ENCODE measurements at places on chromosomes 1 and 21.

DNA sequence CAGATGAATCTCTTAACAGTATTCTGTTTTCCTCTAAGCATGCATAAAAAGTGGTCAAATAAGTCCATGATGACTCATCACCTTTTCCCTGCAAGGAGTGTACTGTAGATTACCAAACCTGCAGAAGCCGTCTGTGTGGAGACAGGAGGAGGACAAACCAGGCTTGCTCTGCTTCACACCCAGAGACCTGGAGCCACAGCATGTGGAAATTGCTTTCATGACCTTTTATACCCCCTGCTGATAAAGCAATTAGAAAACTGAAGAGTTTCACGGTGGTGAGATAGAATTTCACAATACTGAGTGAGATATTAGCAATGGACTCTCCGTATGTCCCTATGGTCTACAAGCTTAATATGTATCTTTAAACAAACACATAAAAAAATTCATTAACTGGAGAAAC is 9.4 kb downstream of the CORT start:
- DNase-seq: no peak

- no peak for DNase-seq
These were observed 149.5 kb upstream of the SPAG17 start for GRCh38 chr1:118334506-118334905.

- no peak for DNase-seq
These were observed 1455.2 kb downstream of the AMY1C start for GRCh38 chr1:105204836-105205371.

- no peak for DNase-seq
These were observed 17.9 kb upstream of the MIIP start for GRCh38 chr1:12001249-12001917.

DNA sequence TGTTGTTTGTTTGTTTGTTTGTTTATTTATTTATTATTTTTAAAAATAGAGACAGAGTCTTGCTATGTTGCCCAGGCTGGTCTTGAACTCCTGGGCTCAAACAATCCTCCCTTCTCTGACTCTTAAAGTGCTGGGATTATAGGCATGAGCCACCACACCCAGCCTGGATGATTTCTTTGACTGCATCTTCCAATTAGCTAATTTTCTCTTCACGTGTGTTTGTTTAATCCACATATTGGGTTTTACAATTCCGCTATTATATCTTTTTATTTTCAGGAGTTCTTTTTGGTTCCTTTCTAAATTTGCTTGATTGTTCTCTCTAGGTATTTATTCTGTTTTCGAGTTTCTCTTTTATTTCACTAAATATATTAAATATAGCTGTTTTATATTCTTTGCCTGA is 19.8 kb downstream of the SH3BGR start:
- no peak for DNase-seq

- no peak for DNase-seq
These were observed 278.9 kb downstream of the TGFB2 start for GRCh38 chr1:218624052-218624451.

DNA sequence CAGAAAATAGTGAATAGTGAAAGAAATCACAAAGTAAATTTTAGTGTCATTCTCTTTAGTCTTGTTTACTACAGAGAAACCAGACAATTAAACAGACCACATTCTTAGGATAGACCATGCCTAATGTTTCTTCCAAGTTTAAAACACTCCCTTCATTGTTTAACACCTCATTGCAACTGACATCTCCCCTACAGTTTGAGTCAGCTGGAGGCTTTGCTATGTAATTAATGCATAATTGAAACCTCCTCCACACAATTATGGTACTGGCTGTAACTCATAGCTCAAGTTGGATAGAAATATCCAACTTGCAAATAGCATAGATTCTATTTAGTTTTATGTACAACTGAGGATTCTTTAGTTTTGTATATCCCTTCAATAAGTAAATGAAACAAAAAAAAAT is 35.2 kb upstream of the B3GALT2 start:
- no peak for DNase-seq

- no peak for DNase-seq
These were observed 79.1 kb downstream of the POFUT2 start for GRCh38 chr21:45208627-45208951.

DNA sequence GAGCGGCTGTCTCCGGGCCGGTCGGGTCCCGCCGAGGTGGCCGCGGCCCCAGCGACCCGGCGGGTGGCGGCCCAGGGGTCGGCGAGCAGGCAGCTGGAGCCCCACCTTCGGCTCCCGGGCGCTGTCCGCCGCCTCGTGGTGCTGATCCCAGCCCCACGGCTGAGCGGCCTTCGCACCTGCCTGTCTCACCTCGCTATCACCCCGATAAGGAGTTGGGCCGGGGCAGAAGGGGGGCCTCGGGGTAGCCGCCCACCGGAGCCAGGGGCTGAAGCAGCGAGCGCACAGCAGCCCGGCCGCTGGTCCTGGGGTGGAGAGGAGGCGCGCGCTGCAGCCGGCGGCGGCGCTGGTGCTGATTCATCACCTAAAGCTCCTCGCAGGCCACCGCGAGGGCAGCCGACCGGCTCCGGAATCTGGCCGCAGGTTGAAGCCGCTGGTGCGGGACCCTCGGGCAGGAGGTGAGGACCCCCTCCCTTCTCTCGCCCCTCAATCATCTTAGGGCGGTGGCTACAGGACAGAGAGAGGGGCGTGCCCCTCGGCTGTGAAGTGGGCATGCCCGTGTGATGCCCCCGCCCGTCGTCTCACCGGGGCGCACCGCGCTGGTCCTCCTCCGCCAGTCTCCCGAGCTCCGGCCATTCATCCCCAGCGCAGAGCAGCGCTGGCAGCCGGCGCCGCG is 575 bp downstream of the TRIM67 start:
- peak; percentile 85 for DNase-seq

DNA sequence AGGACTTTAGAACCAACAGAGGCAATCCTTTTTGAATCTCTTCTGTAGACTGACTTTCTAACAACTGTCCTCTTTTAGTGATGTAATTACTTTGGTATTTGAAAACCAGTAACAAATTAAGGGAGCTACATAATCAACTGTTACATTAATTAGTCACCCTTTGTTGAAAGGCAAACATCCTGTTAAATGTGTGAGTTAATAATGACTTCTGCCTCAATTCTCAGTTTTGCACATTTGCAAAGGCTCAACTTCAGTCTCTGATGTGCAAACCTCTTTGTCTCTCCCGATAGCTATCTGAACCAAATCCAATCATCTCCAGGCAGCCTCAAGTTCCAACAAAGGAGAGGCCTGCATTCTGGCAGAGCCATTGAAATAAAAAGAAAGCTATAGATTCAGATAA is 135.4 kb upstream of the C8B start:
- no peak for DNase-seq

- no peak for DNase-seq
These were observed at the start of gene S100A5 for GRCh38 chr1:153540394-153541361. S100A5 (minus strand) TSS chr1:153540934; CDS start chr1:153540191, 743 bp downstream.

DNA sequence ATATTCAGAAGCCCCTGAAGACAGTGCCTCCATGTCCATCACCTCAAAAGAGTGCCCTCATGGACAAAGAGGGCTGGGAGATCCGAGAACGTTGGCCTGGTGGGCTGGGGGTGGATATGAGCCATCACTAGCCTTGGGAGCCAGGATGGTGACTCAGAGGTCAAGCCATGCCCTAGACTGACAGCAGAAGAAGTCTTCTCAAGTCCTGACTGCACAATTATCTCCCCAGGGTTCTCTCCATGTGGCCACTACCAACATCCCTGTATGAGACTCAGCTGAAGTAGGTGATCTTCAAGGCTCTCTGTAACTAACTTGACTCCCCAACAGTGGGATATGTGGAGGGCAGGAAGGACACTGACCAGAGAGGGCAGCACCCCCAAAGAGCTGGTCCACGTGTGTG is 7.1 kb upstream of the USF1 start:
- no peak for DNase-seq

GRCh38 chr1:21613072-21613867 is 55.9 kb downstream of the RAP1GAP start:
- DNase-seq: no peak

DNA sequence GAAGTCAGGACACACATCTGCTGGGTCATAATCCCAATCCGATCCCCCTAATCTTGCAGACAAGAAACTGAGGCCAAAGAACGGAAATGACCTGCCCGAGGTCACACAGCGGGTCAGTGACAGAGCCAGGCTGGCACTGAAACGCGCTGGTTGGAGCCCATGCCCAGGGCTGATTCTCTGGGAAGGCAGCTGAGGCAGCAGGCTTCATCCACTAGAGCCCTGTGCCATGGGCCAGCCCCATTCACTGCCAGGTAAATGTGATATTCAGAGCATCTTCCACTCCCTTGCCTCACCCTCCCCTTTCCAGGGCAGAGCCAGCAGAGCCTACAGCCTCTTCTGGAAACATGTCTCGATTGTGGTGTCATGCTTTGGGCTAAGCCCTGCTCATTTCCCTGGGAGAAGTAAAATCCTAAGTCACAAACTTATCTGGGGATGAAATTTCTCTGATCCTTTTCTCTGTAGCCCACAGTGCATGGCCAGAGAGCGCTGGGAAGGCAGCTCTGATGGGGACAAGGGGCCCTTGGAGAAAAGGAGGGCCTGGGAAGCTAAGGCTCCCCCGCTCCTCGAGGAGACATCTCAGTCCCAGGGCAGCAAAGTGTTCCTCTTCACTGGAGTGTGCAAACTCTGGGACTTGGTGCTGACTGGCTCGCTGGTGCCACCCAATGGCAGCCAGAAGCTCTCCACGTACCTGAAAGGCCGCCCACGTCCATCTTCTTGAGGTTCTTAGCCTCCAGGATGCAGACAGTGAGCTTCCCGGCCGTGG is 110.4 kb downstream of the SYT2 start:
- peak; percentile 65 for DNase-seq

DNA sequence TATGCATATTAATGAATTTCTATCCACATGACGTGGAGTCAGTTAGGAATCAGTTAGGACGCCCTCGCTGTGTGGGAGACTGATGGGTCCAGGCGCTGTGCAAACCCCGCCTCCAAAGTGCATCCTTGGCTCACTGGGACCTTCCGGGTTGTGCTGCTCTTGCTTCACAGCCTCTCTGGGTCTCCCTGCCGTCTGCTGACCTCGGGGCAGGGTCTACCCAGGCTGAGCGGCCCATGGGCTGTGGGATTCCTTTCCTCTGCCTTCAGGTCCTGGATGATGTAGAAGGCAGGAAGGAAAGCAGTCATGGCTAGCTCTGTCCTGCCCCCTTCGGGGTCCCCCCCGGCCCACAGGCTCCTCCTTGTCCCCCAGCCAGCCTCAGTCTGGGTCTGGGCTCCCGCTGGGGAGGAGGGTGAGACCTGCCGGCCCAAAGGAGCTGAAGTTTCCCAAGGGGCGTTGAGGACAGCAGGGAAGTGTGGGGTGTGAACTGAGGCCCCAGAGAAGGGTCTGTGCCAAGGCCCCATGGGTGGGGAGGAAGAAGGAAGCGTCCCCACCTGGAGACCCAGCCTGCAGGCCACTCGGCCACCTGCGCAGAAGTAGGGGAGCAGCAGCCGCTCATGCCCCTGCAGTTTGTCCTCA is 24.6 kb upstream of the CDK11A start:
- DNase-seq: no peak

- DNase-seq: no peak
These were observed 7.5 kb downstream of the ELF3 start for GRCh38 chr1:202017749-202018467.

DNA sequence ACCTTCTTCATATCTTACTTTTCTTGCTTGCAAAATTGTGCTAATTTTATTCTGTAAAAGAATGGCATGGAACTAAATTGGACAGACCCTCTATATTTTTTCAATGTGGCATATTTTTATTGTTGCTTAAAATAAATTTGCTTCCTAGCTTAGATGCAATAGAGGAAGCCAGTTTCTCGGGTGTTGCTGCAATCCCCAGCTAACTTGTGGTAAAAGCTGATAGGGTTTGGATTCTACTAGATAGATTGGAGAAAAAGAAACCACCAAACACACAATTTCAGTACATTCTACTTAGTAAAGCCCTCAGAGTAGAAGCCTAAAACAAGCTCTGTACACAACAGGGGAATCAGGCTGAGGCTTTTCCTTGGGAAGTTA is 49.5 kb upstream of the GCLM start:
- DNase-seq: no peak

DNA sequence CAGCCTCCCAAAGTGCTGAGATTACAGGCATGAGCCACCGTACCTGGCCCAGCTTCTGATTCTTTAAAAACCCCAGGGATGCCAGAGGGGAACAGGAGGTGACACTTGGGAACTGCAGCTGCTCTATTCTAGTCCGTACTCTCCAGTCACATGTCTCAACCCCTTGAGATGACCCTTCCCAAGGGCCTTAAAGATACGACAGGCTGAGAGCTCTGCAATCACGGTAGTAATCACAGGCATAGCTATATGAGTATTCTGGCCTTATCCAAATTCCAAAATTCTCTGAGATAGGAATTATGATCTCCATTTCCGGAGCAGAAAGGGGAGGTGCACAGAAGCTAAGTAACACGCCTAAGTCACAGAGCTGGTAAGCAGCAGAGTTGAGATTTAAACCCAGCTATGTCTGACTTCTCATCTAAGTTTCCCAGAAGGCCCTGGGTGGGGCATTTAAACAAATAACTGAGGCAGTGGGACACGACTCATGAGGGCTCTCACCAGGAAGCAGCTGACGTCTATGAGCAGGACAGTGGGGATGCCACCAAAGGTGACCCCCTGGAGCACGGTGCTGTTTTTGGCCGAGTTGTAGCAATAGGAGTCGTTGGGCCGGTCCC is 5.2 kb downstream of the TMEM63A start:
- DNase-seq: no peak

GRCh38 chr1:153963850-153964331 is 554 bp upstream of the SLC39A1 start:
- DNase-seq: no peak

DNA sequence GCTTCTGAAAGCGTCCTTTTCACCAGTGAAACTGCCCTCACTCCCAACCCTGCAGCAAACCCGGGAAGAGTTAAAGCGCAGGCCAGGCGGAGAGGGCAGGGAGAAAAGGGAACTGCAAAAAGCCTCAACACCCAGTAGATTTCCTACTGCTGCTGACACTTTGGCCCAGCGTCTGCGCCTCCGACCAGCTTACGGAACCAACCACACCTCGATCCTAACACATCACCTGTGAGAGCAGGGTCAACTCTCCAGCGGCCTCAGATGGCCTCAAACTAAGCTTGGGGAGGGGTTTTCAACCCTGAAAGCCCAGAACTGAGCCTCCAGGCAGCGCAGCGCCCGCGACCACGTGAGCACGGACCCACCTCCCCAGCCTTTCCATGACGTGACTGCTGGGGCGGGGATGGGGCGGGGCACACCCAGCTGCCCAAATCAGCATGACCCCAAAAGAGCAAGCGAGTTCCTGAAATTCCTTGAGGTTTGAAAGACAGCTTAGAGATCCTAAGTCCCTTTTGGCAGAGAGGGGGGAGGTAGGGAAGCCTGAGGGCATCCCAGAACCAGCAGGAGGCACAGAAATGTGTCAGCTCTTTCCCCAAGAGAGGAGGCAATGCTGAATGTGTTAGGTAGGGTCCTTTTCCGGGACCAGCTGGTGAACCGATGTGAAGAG is 59.1 kb downstream of the ITPKB start:
- peak; percentile 50 for DNase-seq

DNA sequence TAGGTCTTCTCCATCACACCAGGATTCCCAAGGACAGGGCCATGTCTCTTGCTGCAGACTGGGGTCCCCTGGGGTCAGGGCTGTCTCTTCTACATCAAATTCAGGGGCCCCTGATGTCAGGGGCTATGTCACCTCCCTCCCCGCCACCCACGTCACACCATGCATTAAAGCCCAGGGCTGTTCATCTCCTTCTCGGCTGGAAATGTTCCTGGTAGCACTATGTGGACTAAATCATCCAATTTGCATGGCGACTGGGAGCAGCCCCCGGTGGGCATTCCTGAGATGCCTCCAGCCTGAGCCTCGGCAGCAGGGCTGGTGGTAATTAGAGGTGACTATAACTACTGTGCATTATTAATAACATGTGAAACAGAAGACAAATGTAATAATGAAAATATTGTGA is 151.7 kb upstream of the HMGB4 start:
- DNase-seq: no peak

GRCh38 chr1:218863987-218864386 is 309.7 kb upstream of the LYPLAL1 start:
- DNase-seq: no peak

GRCh38 chr1:181128592-181129497 is 40.3 kb downstream of the IER5 start:
- no peak for DNase-seq
